CD4-positive, alpha-beta T cell treated with Interleukin-6 at 100 ng/mL for 8 hours (primary cell): ENCODE measurements at places on chromosomes 1 and 21.
A peak's percentile ranks its signal among the peaks of the same experiment; 100 is the strongest.

DNA sequence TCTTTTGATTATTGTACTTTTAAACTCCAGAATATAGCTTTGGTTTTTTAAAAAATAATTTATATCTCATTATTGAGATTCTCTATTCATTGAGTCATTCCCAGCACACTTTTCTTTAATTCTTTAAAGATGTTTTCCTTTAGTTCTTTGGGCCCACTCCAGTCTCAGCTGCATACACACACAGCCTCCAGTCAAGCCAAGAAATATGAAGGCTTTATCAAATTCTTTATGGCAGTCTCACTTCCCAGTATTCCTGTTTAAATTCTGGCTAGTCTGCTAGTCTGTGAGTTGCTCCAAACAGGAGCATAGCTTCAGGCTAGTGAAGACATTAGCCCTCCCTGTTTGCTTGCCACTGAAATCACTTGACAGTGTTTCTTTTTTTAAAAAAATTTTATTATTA lies 61.2 kb downstream of the CRP start:
- no peak for DNase-seq

- no peak for DNase-seq
Measured at GRCh38 chr1:162161916-162162550, 92.5 kb downstream of the NOS1AP start.

DNA sequence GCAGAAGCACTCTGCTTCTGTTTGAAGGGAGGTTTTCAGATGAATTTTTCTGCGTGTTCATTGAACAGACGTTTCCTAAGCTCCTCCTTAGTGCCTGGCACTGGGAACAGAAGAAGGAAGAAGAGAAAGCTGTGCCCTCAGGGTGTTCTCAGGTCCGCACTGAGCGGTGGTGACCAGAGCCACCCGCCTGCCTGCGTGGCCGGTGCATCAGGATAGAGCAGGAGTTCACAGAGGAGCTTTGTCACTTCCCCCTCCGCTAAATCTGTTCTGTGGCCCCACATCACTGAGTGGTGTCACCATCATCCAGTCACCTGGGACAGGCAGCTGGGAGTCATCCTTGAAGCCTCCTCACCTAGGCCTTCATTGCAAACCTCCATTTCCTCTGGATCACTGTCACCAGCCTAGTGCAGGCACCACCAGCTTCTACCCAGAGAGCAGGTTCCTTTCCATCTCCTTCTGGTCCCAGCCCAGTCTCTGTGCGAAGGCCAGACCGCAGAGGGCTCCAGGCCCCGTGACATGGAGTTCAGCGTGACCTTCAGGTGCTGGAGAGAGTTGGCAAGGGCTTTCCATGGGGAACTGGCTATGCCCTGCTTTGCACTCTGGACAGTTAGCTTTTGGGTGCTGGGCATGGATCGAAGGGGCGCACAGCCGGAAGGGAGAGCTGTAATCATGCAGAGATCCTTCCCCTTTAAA lies 21.7 kb downstream of the PARK7 start:
- DNase-seq, result no peak

DNA sequence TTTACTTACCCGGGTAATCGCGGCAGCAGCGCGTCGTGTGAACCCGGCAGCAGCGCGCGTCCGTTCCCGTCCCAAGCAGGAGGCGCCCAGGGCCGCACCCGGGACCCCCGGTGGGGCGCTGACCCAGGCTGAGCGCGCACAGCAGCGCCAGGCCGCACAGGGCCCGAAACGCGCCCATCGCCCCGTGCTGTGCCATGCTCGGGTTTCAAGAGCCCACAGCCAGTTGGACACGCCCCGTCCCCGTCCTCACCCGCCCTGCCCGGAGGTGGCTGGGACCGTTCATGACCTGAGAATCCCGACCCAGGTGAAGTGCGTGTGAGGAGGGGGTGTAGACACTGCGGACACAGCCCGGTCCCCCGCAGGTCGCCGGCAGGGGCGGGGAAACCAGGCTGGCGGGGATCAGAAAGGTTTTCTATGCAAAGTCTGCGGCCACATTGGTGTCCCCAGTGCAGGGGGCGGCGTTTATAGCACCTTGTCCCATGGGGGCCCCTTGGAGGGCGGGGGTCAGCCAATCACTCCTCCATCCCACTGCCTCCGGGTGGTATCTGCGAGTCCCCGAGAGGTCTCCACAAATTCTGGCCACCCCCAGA lies at the start of gene TNFRSF18:
TSS of gene TNFRSF18 (minus strand) at position 217 of the 590 bp plus-strand sequence. CDS start at position 196, 21 bp downstream.
- peak; percentile 22 for DNase-seq

DNA sequence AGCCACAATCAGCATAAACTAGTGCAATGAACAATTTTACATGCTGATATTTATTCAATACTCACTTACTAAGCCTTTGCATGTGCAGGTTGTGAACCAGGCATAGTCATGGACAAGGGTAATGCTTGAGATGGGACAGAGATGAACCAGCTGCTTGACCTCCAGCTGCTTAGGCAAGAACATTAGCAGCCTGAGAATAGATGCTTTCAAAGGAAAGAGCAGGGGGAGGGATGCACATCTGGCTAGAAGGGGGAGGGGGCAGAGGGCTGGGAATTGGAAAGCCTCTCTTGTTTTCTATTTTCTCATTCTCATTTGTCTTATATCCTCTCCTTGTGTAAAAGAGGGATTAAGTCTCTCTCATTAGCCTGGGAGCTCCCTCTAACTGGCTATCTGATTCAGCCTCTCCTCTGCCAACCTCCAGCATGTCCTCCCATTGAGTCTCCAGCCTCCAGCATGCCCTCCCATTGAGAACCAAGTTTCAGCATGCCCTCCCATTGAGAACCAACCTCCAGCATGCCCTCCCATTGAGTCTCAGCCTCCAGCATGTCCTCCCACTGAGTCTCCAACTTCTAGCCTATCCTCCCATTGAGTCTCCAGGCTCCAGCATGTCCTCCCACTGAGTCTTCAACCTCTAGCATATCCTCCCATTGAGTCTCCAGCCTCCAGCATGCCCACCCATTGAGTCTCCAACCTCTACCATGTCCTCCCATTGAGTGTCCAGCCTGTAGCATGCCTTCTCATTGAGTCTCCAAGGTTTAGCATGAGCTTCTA lies 38.4 kb upstream of the TRABD2B start:
- DNase-seq, result no peak

DNA sequence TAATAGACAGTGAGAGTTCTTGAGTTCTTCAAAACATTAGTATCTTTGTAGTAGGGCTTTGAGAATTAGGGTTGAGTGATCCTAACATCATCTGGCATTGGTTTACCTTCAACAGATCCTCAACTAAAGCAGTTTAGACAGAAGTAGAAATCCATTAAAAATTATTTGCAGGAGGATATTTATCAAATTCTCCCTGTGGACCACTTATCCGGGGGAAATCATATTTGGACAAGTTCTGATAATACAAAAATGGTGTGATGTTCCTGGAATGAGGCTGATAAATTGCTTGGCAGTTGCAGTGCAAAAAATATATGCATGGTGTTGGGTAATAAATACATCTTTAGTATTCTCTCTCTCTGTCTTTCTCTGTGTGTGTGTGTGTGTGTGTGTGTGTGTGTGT lies 115.1 kb upstream of the CHODL start:
- DNase-seq, result no peak

- DNase-seq, result peak; percentile 15
Measured at GRCh38 chr1:58773406-58773840, 10.4 kb downstream of the JUN start.

DNA sequence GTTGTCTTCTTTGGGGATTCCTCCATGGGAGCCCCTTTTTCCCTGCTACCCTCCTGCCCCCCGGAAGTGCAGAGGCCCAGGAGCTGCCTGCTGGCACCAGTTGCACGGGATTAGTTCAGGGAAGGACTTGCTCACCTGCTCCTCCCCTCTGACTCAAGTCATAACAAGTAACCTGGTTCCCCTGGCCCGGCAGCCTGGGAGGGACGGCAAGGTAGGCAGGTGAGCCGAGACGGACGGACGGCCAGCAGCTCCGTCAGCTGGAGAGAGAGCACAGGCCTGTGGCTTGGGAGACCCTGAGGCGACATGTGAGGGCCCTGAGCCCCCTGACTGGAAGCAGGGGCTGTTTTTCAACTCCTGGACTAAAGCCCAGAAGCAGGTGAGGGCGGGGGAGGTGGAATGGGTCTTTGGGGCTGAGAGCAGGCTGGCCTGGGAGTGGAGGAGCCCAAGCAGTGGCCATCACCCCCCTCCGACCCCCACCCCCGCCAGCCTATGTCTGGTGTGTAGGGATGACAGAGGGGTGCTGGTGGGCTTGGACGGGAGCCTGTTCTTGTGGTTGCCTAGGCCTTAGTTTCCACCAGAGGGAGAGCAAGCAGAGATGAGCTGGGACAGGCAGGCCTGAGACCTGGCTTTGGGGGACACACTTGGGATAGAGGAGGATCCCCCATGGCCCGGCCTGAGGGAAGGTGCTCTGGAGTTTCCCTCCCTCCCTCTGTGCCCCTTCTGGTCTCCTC lies at the start of gene INAVA:
TSS of gene INAVA (plus strand) at position 189 of the 731 bp plus-strand sequence. CDS start 3,501 bp downstream, outside the sequence.
- DNase-seq, result no peak

DNA sequence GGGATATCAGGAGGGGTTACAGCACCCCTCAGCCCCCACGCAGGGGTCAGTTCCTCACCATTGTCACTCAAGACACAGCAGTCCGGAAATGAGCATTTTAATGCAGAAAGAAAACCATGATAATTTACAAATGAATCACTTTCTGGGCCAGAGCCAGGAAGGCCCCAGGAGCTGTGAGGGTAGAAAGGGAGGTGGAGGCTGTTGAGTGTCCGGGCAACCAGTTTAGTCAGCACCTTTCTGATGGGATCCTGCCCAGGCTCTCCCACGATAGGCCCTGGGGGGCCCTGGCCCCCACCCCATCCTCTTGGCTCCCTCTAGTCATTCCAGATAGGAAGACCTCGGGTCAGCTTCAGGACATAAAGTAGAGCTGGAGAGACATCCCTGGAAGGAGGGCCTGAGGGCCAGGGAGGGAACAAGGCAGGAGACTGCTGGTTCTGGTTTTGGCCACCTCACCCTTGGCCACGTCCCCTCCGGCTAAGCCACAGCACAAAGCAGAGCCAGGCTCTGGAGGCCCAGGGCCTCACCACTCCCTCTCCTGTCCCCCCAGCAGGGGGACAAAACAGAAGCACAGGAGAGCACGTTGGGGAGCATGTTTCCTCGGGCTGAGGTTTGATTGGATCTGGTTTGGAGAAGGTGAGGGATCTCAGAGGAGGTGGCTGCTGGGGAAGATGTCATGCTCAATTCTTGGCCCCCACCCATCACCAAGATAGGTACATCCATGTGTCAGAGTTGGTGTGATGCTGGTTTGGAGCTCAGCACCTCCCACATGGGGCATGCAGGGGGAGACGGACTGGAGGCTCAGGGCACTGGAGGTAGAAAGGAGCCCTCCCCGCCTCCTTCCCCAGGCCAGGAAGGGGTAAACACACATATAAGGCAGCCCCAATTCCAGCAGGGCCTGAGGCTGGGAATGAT lies 20.6 kb downstream of the ETNK2 start:
- no peak for DNase-seq

DNA sequence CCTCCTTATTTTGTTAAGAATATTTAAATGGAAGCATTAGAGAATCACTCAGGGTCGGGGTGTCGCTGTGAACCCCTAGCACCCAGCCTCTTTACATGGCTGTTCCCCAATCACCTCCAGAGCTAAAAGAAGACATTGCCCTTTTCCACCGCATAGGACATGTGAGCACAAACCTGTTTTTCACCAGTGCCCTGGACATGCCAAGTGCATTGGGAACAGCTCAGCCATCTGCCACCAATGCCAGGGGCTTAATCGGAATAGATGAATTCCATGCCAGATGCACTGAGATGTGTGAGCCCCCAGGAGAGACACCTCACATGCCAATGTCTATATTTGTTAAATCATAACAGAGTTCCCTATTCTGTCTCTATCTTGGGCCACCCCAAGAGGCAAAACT lies 33.3 kb downstream of the EIF2D start:
- DNase-seq, result no peak

- DNase-seq, result no peak
Measured at GRCh38 chr1:153560771-153561465, 4.7 kb downstream of the S100A2 start.

DNA sequence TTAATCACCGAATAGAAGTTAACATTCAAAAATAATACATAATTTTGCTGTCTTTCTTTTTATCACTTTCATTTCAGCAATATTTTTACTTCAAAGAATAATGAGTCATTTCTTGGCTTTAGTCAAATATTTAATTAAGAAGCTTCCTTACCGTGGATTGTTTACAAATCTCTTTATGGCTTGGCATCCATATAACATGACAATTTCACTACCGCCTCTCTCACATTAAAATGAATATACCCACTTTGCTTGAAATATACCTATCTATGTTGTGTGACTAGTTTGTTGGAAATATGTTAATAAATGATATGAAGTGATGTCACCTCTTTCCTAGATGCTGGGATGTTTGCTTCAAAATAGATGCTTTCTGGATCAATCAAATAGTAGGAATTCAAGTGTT lies 1203.9 kb downstream of the AMY1C start:
- no peak for DNase-seq

GRCh38 chr1:37989361-37989930 lies 376 bp downstream of the SF3A3 start:
- no peak for DNase-seq

- DNase-seq, result no peak
Measured at GRCh38 chr21:41501919-41502318, 6.0 kb downstream of the TMPRSS2 start.

GRCh38 chr21:43944757-43945156 lies 67.4 kb upstream of the TRAPPC10 start:
- no peak for DNase-seq

GRCh38 chr1:87296206-87296605 lies 32.5 kb upstream of the LMO4 start:
- DNase-seq, result no peak
